ENCODE measurements at places on chromosomes 2 and 18.

DNA sequence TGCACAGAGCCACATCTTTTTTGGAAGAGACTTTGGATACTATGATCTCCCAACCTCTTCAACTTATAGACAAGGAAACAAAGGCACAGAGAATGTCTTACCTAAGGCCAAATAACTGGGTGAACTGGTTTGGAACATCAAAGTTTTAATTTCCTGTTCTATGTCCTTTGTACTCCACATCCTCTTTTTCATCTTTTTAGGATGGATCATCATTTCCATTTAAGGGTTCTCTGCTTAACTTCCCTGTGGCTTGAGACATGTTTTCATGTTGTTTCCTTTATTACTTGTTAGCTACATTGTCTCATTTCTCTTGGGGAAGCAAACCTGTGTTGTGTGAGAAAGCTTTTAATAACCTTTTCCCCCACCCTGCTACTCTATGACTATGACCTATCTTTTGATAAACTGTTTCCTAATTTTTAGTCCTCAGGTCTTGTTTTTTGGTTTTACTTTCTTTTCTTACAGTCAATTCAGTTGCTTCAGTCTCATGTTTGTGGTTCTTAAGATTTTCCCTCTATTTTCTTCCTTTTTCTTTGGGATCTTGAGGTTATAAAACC, 22.5 kb upstream of the RMND5A start:
- DNase-seq: no peak

DNA sequence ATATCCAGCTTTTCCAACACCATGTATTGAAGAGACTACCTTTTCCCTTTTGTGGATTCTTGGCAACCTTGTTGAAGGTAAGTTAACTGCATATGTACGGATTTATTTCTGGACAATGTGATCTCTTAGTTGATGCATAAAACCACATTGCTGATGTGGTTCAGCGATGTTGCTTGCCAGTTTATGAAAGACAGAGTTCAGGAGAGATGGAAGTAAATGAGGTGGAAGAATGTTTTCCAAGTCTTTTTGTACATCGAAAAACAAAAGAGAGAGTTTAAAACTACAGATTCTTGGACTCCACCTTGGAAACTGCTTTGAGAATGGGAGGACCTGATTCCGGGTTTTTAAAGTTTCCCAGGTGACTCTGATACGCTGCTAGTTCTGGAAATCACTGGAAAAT, 43.8 kb downstream of the MOB4 start:
- DNase-seq: no peak

DNA sequence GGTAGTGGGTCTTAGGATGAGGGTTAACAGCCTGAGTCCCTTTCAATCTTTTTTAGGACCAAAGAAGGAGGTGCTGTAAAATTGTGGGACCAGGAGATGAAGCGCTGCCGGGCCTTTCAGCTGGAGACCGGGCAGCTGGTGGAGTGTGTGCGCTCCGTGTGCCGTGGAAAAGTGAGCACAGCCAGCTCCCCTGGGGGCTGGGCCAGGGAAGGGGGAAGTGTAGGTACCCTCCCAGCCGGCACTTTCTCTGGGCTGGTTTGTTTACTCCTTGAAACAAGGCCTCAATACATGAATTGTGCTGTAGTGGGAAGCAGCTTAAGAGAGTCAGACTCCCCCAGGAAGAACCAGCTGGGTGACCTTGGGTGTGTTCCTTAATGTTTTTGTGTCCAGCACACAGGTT, 90.1 kb downstream of the RTN4 start:
- no peak for DNase-seq

DNA sequence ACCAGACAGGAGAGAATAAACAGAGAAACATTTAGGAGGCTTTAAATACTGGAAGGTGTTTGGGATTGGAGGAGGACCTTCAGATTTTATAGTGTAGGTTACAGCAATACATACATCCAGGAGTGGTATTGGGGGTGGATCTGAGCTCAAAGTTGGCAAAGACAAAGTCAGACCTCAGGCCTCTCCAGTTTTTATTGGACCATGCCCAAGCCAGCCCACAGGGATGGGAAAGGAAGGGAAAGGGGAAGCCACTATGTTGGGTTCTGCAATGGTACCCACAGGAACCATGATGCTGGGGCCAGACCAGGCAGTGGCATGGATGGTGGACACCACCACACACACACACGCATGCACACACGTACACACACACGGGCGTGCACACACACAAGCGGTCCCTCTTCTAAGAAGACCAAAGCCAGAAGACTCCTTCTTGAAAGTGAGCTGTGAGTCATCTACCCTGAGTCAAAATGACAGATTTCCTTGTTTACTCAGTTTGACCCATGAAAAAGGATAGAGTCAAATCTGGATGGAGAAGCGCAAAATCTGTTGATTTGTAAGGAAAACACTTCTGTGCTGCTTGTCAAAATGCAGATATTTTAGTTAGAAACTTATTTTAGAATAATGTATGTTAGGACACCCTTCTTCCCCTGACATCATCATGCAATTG, 87.9 kb downstream of the TRABD2A start:
- DNase-seq: no peak

DNA sequence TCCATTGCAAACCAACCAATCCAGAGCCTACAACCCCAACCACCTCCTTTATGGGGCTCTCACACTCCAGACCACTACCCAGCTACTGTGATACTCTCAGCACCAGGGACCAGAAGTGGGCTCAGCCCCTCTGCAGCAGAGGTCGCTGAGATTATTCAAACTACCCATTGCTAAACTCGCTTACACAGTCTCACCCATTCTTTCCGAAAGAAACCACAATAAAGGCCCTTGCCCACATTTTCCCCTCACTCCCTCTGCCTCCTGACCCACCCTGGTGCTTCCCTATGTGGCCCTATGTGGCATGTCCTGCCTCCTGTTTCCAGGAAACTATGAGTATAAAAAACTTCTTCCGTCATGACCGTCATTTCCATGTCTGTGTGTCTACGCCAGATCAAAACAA, 10.7 kb downstream of the TEX51 start:
- DNase-seq: no peak

GRCh38 chr18:22283397-22283796, 114.0 kb downstream of the GATA6 start:
- peak; percentile 36 for DNase-seq

- DNase-seq: no peak
Measured at GRCh38 chr2:237057893-237058300, 27.8 kb upstream of the COPS8 start.

DNA sequence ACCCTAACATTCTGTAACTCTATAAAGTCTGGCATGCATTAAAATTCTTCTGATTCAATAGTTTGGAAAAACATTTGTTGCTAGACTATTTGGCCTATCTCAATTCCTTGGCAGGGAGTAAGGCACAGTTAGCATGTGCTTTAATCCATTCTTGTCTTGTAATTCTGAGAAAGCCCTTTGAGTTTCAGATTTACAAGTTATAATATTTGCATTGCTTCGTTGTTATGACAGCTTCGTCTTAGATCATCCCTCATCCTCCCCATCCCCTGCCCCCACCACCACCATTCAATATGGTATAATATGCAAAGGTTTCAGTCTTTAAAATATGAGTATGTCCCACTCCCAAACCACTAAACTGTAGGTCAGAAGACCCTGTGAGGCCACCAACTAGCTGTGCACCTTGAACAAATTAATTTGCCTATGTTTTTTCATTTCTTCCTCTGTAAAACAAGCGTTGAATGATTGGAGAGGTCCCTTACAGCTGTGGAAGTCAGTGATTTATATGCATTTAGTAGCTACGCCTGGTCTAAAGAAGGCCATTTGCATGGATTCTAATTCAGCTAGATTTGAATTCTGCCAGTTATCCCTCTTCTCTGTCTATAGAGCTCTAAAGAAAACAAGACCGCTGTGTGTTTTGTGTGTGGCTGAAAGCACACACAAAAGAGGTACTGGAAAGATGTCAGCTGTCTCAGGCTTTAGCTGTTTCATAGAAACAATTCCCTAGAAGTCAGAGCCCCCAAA, 591 bp downstream of the C2orf80 start:
- no peak for DNase-seq

DNA sequence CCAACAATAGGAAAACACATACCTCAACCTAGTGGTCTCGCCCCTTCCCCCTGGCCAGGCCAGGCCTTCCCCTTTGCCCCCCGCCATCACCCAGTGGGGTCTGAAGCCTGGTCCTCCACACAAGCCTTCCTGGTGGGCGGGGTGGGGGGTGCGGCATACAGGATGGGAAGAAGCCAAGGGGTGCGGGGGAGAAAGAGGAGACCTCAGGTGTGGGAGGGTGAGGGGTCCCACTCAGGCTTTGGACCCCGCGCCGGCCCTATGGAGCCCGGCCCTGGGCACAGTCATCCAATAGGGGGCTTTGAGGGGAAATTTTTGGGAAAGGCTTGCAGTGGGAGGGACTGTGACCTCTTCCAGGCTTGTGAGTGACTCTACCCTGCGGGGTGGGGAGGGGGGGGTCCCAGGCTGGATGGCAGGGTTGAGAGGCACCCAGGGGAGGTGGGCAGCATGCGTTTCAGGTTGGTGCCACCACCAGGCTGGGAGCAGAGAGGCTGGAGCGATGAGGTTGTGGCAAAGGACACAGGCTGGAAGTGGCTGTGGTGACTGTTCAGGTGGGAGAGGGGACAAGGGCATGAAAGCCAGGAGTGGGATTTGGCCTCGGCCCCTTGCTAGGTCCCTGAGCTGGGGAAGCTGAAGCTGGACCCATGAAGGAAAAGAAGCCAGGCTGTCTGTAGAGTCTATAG, 1.3 kb downstream of the SLC66A3 start:
- no peak for DNase-seq

DNA sequence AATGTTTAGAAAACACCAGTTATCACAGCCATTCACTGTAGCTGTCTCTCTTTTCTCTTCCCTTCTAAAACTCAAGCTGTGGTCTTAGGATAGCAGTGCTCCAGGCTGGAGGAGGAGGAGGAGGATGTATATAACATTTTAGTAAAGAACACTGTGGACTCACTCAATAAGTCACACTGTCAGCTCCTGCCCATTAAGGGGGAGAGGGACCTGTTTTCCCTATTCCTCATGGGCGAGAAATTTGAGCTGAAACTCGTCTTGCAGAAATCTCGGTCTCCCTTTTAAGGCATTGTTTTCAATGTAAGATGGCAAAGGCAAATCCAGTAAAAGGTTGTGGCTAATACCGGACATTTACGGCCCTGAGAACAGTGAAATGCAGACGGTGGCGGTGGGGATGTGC, 114.8 kb upstream of the ZNF236 start:
- no peak for DNase-seq

DNA sequence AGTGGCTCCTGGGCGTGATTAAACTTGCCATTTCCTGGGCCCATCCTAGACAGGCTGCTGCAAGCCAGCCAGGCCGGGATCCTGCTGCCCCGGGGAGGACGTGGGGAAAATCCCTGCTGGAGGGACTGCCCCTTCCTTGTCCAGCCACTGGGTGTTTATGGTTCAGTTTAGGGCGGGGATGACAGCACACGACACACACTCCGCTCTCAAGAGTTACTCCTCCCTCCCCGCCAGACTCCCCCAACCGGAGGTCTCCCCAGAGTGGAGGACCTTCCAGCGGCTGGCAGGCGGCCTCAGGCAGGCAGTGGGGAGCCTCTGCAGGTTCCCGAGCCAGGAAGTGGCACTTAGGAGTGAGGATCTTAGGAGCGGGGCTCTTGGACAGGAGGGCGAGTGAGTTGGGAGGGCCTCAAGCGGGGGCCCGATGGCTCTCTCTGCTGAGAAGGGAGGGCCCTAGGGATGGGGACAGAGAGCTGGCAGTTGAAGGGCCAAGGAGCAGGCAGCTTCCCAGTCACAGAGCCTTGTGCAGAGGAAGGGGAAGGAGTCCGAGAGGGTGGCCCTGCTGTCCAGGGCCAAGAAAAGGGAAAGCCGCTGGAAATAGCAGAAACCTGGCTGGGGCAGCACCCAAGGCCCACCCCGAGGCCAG, 5.7 kb upstream of the GPR35 start:
- DNase-seq: no peak

DNA sequence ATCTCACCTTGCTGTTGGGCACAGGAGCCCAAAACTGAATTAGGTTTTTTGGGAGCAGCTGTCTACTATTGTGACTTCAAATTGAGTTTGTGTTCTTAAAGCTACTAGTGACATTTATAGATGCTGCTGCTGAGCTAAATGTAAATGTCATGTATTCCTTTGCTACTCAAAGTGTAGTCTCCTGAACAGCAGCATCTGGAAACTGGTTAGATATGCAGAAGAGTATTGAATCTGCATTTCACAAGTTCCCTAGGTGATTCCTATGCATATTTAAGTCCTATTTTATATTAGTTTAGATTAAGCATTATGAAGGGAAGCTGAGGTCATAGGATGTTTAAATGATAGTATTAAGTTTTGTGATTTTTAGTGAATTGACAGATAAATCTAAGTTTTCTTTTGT, 67.5 kb downstream of the RAB3GAP1 start:
- DNase-seq: no peak

DNA sequence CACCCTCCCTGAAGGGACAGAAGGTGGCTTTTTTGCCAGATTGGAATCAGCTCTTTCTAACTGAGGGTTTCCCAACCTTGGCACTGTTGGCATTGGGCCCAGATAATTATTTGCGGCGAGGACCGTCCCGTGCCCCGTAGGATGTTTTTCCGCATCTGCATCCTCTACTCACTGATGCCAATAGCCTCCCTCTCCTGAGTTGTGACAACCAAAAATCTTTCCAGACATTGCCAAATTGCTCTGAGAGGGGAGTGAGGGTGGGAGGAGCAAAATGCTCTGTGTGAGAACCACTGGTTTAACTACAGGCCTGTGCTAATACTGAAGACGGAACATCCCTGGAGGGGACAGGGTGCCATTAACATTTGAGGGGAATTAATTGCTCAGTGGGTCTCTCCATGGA, 33.6 kb upstream of the GLI2 start:
- no peak for DNase-seq

- DNase-seq: no peak
Measured at GRCh38 chr2:217988840-217989204, 14.0 kb downstream of the TNS1 start.

DNA sequence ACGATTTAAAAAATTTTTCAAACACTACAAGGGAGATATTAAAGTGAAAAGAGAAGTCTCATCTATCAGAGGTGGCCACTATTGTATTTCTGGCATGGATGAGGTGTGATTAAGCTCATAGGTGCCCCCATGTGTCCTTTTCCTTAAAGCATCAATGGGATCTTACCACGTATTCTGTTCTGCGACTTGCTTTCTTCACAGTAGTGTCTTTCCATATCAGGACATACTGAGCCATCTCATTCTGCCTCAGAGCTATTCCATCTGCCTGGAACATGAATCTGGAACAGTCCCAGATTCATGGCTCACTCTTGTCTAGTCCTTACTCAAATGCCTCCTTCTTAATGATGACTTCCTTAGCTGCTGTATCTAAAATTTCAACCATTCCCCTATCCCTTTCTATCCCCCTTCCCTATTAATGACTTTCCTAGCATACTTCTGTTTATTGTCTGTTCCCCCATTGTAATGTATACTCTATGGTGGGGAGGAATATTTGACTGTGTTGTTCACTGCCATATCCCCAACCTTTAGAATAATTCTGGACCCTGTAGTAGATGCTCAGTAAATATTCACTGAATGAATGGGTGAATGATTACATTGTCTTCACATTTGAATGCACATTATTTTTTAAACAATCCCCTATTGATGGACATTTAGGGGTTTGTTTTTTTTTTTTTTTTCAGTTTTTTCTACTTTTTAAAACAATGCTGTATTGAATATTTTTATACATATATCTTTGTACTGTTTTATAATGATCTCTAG, 11.1 kb downstream of the STAMBP start:
- DNase-seq: peak; percentile 30

- DNase-seq: no peak
Measured at GRCh38 chr2:45005261-45006002, 3.8 kb downstream of the SIX2 start.

- no peak for DNase-seq
Measured at GRCh38 chr2:104744537-104744936, 109.4 kb upstream of the POU3F3 start.

All from fibroblast of skin of right quadriceps (primary cell).